ENCODE measurements at places on chromosomes 1 and 21. TPM values are rescaled to one million over a fixed set of nuclear protein-coding genes. Genes with fewer than 3 reads are reported as not detected.

CHIT1 gene
- total RNA-seq: 1.3 TPM

XCL2 gene
- not detected for total RNA-seq

HPDL gene
- total RNA-seq: 5.8 TPM

UBL4B gene
- total RNA-seq: not detected

All from metanephros (tissue), 2 donors.